Cortex of kidney (tissue), 1 donor: ENCODE measurements at places on chromosomes 3 and 15.

GRCh38 chr3:73766599-73767381 is 142.0 kb upstream of the PDZRN3 start:
- no peak for DNase-seq

- no peak for DNase-seq
These were observed 38.2 kb downstream of the GLB1 start for GRCh38 chr3:33058765-33059164.

GRCh38 chr3:41290736-41291135 is 91.4 kb downstream of the CTNNB1 start:
- DNase-seq, result no peak

- DNase-seq, result no peak
These were observed 125.1 kb downstream of the SHQ1 start for GRCh38 chr3:72722930-72723726.

DNA sequence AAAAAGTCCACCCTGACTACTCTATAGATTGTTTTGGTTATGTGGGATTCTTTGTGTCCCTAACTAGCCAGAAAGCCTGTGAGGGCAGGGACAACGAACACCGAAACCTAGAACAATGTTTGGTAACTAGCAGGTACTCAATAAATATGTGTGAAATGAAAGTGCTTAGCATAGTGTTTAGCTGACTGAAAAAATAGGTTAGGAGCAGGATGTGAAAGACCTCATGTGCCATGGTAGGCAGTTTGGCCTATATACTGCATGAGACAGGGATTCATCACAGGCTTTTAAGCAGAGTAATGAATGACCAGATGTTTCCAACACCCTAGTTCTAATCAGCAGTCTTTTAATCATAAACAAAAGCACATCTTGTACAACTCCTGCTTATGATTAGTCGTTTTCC is 64.2 kb downstream of the MYO5A start:
- DNase-seq, result no peak
